ENCODE measurements at places on chromosomes 4 and X.

DNA sequence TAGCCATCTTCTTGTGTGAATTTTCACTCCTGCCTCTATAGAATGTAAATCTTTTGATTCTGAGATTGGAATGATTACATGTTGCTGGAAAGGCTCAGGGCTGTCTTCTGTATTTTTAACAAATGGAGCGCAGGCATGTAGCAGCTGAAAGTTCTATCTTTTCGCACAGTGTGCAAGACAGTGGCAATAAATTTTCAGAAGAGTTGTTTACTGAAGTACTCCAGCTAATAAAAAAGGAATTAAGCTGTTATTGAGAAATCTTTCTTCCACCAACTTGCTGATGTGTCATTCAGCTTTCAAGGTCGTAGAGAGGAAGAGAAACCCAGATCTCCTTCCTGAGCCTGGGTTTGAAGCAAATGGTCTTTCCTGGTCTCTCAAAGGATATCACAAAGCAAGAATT is 122.0 kb upstream of the PUDP start:
- peak; percentile 52 for ATAC-seq

DNA sequence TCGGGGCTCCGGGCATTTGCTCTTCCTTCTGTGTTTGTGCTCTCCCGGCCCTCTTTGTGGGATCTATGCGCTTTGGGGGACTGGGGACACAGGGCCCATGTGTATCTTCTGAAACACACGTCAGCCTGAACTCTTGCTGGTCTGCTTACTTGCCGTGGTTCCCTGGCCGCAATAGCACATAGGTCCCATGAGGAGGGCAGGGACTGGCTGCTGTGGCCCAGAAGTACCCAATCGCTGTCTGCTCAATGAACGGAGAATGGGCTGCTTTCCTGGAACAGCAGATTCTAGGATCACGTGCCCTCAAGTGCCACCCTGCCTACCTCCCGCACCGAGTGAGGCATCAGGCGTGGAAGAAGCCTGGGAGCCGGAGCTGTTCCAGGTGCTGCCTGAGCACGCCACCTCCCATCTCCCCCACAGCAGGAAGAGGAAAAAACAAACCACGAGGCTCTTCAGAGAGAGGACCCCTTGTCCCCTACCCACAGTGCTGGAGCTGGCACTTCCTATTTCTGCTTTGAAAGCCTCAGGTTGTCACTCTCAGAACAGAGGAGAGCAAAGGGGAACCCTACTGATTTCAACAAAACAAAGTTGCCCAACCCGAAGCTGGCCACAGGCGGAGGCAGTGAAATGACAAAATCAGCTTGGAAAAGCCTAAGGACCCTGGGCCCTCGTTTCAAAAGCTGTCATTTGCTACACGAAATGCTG is 3.8 kb downstream of the G6PD start:
- ATAC-seq: no peak

GRCh38 chr4:130825284-130825683 is 1729.3 kb downstream of the C4orf33 start:
- no peak for ATAC-seq

DNA sequence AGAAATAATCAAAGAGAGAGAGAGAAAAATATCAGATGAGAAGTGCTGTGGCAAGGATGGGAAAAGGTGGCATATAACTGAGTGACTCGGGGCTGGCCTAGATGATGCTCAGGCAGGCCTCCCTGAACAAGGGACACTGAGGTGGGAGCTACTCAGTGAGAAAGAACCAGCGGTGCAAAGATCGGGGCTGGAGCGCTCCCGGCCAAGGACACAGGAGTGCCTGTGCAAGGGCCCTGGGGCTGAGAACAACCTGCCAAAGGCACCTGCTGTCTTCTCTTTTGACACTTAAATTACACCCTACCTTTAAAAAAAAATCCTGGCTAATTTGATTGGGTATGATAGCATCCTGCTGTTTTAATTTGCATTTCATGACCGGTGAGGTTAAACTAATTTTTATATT is 77.7 kb upstream of the C4orf50 start:
- ATAC-seq: no peak

DNA sequence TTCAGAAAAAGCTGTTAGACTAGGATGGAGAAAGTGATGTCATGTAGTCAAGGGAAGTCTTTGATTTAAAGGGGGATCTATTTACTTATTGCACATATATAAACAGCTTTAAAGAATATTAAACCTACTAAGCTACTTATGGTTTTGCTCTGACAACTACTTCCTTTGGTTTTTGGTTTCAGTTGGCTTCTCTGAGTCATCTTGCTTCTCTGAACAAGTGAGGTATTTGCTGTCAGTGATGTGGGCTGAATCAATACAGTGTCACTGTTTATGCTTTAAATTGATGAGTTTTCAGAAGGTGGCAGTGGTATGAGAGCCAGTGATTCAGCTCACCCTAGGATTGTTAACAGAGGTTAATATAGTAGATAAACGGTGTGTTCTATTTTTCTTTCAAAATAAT is 75.1 kb downstream of the CEP44 start:
- ATAC-seq: peak; percentile 49

- ATAC-seq: no peak
These were observed 421.2 kb upstream of the NWD2 start for GRCh38 chr4:36823199-36823967.

DNA sequence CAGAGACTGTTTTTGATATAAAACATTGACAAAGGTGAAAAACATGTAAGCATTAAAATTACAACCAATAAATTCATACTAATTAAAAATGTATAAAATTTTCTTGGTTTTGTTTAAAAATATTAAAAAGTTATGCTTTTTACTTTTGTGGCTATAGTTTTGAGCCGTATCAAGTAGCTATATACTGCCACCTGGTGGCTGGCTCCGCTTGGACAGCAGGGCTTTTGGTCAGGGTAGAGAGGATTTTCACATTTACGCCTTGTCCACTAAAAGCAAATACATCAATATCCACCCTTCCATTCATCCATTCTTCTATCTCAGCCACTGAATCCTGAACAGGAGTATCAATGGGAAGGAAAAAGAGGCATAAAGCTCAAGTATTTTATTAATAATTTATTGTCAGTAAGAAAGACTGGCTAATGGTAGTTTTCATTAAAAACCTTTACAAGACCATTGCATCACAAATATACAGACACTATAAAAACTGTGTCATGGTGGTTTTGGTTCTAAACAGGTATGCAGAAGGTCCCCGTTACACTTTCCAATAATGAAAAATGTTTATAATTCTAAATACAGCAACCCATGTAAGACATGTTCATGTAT is 32.1 kb upstream of the MTNR1A start:
- peak; percentile 78 for ATAC-seq

GRCh38 chr4:125313989-125314667 is 627 bp upstream of the FAT4 start:
- no peak for ATAC-seq
